ENCODE measurements at places on chromosomes 16 and 17.

- DNase-seq = no peak
Measured at GRCh38 chr17:82876602-82877379, 37.0 kb upstream of the ZNF750 start.

DNA sequence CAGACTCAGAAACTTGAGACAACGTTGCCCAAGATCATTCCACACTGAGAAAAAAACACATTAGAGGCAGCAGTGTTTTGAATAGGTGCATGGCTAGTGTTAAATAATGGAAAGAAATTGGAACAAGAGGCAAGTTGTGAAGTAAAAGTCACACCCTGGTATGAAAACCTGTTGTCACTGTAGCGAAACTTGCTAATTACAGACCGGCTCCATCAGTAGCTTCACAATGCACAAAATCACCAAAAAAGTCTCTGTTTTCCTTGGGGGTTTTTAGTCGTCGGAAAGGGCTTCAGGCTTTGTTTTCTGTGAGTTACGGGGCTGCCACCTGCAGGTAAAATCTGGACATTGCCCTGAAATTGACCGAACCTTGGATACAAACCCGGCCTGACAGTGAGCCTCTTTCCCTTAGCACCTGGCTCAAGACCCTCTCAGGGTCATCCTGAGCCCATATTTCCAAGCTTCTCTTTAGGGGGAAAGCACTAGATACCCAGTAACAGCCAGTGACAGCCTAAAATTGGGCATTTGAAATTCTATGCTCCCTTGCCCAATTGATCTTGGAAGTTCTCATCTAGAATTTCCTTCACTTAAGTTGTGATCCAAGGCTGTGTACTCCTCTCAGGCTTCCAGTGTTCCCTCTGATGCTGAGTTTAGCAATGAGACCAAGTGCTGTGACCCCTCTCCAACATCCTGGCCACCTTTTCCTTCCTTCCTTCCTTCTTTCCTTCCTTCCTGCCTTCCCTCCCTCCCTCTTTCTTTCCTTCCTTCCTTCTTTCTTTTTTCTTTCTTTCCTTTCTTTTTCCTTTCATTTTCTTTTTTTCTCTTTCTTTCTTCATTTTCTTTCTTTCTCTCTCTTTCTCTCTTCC, 7.2 kb upstream of the GRB2 start:
- DNase-seq = peak; percentile 57

- DNase-seq = no peak
Measured at GRCh38 chr16:85969591-85969990, 70.6 kb downstream of the IRF8 start.

GRCh38 chr17:11182430-11182829, 58.6 kb upstream of the SHISA6 start:
- no peak for DNase-seq

All from T follicular helper cell (primary cell).